ENCODE measurements at places on chromosomes 4 and X. TPM values are rescaled to one million over a fixed set of nuclear protein-coding genes. Genes with fewer than 3 reads are reported as not detected.
A peak's percentile ranks its signal among the peaks of the same experiment; 100 is the strongest.

Gene IRS4
- polyA plus RNA-seq, result not detected

Gene UGT2B10
- polyA plus RNA-seq, result not detected

DNA sequence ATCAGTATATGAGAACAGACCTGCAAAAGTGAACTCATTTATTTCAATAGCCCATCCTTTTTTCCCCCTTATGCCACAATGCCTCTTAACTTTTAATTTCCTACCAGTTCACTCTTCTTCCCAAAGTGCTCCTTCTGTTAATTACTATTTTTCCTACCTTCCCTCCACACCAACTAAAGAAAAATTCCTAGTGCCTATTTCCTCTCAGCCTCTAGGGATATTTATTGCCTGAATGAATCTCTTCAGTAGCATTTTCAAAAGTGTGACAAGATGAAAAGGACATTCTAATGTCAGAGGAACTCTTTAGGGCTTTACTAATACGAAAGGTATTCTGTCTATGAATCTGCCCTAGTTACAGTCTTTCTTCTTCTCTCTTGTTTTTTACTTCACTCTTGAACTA lies 181.1 kb upstream of the SPRY1 start:
- DNase-seq, result no peak

GRCh38 chr4:159035570-159035969 lies 67.3 kb upstream of the RAPGEF2 start:
- no peak for DNase-seq

GRCh38 chrX:84187533-84188319 lies at the start of gene RPS6KA6:
Gene RPS6KA6, minus strand, starts transcription at chrX:84188199. Its CDS starts 300 bp downstream, at chrX:84187899.
- peak; percentile 41 for DNase-seq
